Stimulated activated CD4-positive, alpha-beta T cell treated with anti-CD3 and anti-CD28 coated beads, Interleukin-15, amount 100 ng/mL, for 1 hour (primary cell): ENCODE measurements at places on chromosomes 11 and 22.

- DNase-seq = no peak
Observed at GRCh38 chr11:116070520-116070919, 566.3 kb upstream of the CADM1 start.

- no peak for DNase-seq
Observed at GRCh38 chr11:116328391-116328790, 444.4 kb downstream of the BUD13 start.

DNA sequence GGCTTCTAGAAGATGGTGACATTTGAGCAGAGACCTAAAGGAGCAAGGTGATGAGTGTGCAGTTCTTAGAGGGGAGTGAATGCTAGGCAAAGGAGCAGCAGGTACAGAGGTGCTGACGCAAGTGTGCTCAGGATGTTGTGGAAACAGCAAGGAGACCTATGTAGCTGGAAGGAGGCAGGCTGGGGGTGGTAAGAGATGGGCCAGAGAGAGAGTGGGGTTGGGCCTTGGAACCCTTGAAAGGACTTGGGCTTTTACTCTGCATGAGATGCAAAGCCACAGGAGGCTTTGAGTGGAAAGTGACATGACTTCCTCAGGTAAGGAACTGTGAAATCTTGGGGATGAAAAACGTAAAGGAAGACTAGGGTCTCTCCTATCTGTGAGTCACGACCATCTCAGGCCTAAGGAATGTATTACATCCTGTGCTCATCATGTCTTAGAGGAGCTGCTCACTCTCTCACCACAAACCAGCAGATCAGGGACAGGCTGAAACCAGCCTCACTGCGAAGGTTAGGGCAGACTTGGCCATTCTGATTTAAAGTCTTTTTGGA is 65.4 kb downstream of the MICAL2 start:
- no peak for DNase-seq

DNA sequence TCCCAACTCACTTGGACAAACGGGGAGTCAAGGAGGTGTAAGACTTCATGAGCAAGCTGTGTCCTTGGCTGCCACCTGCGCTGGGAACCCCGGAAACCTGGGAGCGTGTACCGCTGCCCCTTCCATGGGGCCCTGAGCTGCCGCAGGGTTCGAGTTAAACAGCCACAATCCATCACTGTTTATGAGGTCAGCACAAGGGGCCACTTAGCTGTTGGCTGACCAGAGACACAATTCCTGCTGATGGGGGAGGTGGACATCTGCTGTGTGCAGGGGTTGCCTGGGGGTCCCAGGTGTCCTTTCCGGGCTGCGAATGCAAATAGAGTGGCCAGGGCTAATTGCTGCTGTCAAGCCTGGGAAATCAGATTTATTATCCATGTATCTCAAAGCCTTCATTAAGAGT is 549.3 kb downstream of the BRD1 start:
- no peak for DNase-seq

DNA sequence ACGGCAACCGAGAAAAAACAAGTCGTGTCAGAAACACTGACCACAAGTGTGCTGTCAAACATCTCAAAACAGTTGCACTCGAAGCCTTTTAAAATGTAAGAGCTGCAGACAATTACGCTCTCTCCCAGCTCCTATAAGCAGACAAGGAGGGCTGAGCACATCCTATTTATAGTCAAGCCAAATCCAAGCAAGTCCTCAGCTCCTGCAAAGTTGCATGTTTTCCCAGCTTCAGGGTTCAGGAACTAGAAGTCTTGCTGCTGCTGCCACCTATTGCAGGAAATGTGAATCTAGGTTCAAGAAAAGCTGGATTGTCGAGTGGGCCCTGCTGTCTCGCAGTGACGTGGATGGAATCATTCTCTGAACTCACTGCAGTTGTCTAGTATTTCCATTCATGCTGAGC is 15.5 kb downstream of the EFCAB6 start:
- DNase-seq = no peak
